ENCODE measurements at places on chromosomes 11 and 22.

- no peak for DNase-seq
These were observed 61.4 kb downstream of the SLC1A2 start for GRCh38 chr11:35357923-35358322.

- DNase-seq: no peak
These were observed 869 bp downstream of the ZC3H7B start for GRCh38 chr22:41302021-41302767.

GRCh38 chr11:15783619-15784018, 572.7 kb downstream of the SOX6 start:
- DNase-seq: no peak

DNA sequence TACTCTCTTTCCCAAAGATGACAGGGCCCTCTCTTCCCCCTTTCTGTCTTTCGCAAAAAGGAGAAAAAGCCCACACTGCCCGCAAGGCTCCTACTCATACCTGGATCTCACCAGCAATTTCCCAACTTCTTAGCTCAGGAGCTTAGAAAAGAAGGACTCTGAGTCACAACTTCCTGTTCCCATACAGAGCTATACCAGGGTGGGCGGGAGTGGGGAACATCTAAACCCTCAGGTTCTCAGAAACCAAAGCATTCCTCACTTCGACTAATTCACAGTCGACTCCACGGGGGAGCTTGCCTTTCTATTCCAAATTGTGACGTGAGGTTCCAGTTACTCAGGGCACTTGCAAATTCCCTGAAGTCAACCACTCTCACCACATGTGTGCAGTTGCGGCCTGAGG, 61.9 kb downstream of the MTNR1B start:
- no peak for DNase-seq

- DNase-seq: no peak
These were observed 13.3 kb downstream of the FAM83F start for GRCh38 chr22:40007853-40008710.

DNA sequence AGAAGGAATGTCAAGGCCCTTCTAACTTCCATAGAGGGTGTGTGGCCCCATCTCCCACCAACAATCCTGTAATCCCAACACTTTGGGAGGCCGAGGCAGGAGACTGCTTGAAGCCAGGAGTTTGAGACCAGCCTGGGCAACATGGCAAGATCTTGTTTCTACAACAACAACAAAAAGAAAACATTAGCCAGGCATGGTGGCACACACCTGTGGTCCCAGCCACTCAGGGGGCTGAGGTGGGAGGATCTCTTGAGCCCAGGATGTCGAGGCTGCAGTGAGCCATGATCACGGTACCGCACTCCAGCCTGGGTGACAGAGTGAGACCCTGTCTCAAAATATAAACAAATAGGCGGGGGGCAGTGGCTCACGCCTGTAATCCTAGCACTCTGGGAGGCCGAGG, 16.9 kb downstream of the TSPAN32 start:
- DNase-seq: no peak

DNA sequence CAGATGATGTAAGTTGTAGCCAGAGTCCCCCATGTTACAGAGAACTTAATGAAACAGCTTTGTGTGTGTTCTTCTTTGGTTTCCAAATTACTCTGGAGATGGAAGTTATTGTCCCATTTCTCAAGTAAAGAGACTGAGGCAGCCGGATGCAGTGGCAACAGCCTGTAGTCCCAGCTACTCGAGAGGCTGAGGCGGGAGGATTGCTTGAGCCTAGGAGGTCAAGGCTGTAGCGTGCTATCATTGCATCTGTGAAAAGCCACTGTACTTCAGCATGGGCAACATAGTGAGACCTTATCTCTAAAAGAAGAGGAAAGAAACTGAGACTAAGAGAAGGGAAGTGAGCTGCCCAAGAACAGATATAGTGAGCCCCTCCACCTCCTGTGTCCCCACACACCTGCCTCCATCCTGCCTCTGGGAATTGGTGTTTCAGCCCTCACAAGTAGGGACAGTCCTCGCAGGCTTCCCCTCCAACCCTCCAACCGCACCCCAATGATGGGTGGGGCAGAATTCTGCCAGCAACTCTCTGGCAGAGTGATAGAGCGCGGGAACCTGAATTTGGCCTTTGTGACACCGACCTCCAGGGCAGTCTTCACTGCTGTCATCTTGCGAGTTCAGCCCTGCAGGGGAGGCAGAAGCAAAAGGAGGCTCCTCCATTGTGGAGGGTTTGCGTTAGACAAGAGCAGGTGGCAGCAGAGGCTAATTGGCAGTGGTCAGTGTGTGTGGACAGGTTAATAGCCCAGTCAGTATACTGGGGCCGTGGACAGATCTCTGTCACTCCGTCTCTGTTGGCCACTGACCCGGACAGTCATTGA, 1.6 kb downstream of the PDXP start:
- no peak for DNase-seq

- DNase-seq: no peak
These were observed 209.6 kb upstream of the LARGE1 start for GRCh38 chr22:34129691-34130486.

- DNase-seq: no peak
These were observed 788 bp downstream of the LIN7C start for GRCh38 chr11:27505781-27506180.

Measured in activated naive CD4-positive, alpha-beta T cell (primary cell).